Mammary epithelial cell (primary cell): ENCODE measurements at places on chromosomes 4 and X. TPM values are rescaled to one million over a fixed set of nuclear protein-coding genes. Genes with fewer than 3 reads are reported as not detected.

The TMEM187 gene
- 5.7 and 9.2 TPM in 2 replicates for total RNA-seq

The NDST4 gene
- not detected for total RNA-seq

The S100P gene
- total RNA-seq: 1.0 TPM in 1 of 2 replicates, not detected in the other

DNA sequence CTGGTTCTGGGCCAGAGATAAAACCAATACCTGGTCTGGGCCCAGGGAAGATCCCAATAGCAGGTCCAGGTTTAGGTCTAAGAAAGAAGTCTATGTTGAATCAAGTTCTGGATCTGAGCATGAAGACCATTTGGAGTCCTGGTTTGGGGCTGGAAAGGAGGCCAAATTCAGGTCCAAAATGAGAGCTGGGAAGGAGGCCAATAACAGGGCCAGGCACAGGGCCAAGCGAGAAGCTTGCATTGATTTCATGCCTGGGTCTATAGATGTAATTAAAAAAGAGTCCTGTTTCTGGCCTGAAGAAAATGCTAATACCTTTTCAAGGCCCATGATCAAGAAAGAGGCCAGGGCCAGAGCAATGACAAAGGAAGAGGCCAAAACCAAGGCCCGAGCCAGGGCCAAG lies 3.4 kb downstream of the GPRASP1 start:
- DNase-seq: no peak

GRCh38 chr4:180792541-180792940 lies 1450.7 kb upstream of the TENM3 start:
- no peak for DNase-seq

DNA sequence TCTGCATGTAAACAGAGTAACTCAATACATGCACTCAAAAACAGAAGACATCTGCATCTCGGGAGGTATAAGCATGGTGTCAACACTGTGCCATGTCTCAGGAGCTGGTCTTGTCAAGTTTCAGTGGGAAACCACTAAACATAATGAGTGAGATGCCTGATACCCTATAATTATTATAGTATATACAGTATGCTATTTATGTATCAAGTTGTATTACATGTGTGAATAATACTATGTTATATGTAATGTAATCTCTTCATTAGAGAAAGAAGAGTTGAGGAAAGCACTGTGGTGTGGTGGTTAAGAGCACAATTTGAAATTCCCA lies 2.5 kb downstream of the PPBP start:
- no peak for DNase-seq

GRCh38 chr4:83651846-83652245 lies 115.9 kb downstream of the GPAT3 start:
- peak; percentile 12 for DNase-seq

DNA sequence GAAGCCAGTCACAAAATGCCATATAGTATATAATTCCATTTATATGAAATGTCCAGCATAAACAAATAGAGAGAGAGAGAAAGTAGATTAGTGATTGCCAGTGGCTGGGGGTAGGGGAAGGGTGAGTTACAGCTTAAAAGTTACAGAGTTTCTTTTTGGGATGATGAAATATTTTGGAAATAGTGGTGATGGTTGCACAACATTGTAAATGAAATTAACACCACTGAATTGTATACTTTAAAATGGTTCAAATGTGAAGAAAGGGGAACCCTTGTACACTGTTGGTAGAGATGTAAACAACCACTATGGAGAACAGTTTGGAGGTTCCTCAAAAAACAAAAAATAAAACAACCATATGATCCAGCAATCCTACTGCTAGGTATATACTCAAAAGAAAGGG lies 131.2 kb upstream of the GPC4 start:
- no peak for DNase-seq

GRCh38 chrX:44822601-44823000 lies 21.2 kb upstream of the DUSP21 start:
- no peak for DNase-seq

- DNase-seq: peak; percentile 76
Measured at GRCh38 chr4:74112399-74113105, 13.6 kb upstream of the CXCL2 start.

- no peak for DNase-seq
Measured at GRCh38 chr4:153792618-153793247, 3.9 kb upstream of the SFRP2 start.

DNA sequence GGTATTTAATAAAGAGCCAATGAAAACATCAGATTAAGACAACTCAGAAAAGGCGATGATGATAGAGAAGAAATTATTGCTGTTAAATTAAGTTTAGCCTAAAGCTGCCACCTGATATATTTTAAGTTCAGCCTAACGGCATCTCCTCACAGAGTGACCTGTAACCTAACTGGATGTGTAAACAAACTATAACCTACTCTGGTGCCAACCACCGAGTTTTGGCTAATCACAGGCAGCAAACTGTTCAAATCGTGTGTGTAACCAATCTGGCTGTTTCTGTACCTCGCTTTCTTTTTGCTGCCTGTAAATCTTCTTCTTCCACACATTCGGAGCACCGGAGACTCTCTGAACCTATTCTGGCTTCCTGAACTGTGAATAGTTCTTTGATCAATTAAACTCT lies 37.8 kb upstream of the MED14 start:
- no peak for DNase-seq

DNA sequence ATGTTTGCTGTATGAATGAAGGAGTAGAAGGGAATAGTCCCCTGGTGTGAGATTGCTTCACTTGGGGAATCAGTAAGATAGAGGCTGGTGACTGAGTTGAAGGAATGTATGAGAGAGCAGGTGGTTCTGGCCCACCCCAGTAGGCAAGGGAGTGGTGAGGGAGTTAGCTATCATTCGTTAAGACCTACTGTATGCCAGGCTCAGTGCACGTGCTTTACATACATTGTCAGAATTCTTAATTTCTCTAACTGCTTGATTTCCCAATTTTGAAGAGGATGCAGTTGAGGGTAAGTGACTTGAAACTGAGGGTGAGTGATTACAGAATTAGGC lies 700 bp downstream of the VMA21 start:
- no peak for DNase-seq

DNA sequence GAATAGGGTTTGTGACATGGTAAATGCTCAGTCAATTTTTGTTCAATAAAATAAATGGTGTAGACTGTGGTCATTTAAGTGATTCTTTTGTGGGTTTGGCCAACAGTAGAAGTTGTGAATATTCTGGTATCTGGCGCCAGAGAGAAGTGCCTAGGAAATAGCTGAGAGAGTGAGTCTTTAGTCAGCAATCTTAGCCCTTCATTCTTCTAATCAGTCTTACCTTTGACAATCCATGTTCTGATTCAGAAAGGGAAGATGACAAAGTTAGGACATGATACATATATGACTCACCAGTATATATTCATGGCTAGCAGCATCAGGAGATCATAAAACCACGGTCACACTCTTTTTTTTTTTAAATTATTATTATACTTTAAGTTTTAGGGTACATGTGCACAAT lies 141.8 kb upstream of the PCDH18 start:
- DNase-seq: peak; percentile 26
